ENCODE measurements at places on chromosomes 3 and 15.
A peak's percentile ranks its signal among the peaks of the same experiment; 100 is the strongest.

DNA sequence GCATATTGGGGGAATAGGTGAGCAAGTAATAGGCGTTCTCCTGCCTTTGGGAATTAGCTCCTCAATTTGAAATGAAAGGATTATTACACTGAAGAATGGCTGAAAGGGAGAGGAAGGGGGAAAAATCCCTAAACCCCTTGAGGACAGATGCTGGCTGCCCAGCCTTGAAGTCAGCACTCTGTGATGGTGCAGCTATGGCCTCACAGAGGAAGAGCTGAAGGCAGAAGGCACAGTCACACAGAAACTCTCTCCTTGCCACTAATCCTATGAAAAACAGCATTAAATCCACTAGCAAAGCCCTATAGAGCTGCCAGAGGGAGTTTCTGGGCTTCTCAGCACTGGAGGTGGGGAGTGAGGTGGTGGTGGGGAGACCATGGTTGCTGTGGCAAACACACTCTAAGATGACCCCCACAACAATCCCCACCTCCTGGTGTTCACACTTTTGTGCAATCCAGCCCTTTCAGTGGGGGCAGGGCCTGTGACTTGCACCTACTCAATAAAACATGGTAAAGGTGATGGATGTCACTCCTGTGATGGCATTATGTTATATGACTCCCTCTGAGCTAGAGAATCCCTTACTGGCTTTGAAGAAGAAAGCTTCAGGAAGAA, 101.2 kb downstream of the RFTN1 start:
- no peak for DNase-seq

DNA sequence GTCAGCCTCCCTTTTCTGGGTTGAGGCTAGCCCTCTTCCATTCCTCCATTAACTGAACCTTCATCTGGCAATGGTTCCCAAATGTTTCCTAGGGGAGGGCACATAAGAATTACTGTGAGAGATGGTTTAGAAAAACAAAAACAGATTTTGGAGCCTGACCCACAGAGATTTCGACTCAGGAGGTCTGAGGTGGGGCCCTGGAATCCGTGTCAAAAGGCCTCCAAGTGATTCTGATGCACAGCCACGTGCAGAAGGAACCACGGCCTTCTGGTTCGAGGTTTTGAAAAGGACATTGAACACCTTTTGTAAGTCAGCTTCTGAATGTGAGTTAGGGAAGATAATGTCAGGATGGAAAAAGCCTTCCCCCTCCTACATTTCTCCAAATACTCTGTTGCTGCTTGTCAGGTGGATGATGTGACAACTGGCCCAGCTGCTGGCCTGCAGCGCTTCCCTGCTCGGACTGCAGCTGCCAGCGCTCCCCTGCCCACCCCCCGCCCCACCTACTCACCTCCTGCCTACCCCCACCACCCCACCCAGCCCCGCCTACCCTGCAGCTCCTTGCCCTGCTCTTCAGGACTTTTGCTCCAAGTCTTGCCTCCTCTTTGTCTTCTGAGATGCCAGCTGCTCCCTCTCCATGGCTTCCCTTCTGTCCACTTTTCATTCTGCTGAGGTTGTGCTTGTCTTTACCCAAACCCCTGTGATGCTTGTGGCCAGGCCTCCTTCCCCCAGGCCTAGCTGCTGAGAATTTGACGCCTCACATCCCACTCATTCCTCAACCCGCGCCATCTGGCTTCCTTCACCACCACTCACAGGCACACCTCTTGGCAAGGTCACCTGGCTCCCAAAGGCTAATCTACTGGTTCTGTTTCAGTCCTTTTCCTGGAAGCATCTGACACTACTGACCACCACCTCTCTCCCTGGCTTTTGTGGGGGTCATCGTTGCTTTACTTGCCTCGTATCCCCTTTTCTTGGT, 6.6 kb downstream of the EHD4 start:
- DNase-seq: no peak

DNA sequence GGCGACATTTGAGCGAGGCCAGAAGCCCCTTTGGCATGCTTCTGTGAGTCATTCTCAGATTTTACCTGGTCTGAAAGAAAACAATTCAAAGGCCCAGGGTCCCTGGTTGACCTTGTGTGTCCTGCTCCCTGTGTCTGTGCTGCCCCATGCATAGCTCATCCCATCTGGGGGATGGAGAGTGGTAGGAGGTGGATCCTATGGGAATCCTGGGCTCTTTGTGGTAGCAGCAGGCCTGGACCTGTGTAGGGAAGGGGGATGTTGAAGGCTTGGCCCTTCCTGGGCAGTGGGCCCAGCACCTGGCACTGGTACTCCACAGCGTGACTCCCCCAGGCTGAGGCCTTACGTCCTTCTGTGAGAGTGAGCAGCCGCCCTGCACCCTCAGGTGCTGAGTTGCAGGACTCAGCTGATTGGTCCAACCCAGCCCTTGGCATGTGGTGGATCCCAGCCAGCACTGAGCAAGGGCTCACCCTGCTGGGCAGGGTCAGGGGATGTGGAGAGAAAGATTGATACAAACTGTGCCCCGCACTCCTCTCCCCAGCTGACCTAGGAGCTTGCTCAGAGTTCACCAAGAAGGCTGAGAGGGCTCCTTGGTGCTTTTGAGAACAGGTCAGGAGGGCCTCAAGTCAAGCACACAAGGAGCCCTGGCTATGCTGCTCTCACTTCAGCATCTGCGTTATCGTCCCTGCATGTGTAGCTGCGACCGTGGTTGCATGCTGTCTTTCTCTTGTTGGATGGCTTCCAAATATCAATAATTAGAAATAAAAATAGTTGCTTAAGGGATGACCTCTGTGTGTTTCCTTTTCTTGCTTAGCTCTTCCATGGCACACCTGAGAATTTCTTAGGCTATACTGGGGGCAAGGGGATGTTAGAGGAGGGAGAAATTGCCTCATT, 21.4 kb upstream of the JMJD7 start:
- DNase-seq: no peak

GRCh38 chr3:115292677-115293165, 145.6 kb upstream of the ZBTB20 start:
- DNase-seq: no peak

- DNase-seq: no peak
Observed at GRCh38 chr15:39621976-39622375, 41.1 kb downstream of the THBS1 start.

GRCh38 chr3:64551697-64552096, 136.1 kb downstream of the ADAMTS9 start:
- no peak for DNase-seq

DNA sequence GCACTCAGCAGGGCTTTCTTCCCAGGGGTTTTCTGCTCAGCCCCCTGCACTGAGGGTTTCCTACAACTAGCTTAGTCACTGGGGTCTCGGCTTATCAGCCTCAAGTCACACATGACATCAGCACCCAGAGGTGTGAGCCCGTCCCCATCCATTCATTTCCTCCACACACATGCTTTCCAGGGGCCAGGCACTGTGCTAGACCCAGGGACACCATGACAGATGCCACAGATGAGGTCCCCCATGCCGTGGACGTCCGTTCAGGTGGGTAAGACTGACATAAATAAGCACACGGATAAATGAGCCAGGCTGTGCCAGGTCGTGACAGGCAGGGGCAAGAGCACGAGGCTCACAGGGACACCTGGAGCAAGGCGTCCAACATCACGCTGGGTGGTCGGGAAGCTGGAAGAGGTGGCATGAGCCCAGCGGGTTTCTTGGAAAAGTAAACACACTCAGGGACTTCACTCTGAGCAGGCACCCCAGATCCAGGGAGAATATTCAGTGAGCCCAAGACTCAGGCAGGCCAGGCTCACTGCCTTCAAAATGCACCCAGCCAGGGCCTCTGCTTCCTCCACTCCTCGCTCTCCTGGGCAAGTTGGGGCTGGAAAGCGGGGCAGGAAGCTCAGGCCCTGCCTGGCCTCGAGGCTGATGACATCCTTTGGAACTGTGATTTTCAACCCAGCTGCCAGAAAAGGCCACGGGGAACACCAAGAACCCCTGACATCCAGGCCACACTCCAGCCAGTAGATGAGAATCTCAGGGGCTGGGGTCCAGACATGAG, 139.3 kb downstream of the CHSY1 start:
- no peak for DNase-seq

- no peak for DNase-seq
Observed at GRCh38 chr15:99158626-99159412, 53.9 kb downstream of the SYNM start.

- no peak for DNase-seq
Observed at GRCh38 chr15:77510066-77511057, 89.7 kb downstream of the HMG20A start.

GRCh38 chr3:23800731-23801130, 5.0 kb upstream of the UBE2E1 start:
- no peak for DNase-seq

DNA sequence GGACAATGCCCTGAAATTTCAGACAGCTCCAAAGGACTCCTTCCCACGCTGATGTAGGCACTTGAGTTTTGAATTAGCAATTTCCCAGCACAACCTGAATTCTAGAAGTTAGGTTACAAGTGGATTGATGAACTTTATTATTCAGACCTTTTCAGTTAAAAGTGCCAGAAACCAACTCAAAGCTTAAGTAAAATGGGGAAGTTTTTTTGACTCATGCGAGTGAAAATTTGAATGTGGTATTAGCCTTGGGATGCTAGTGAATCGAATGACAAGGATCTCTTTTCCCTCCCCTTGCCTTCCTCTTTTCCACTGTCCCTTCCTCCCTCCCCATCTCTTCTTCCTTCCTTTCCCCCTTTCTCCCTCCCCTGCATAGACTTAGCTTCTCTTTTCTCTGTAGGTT, 295.1 kb upstream of the PROK2 start:
- DNase-seq: no peak

GRCh38 chr3:149933858-149934257, 36.8 kb downstream of the PFN2 start:
- no peak for DNase-seq

DNA sequence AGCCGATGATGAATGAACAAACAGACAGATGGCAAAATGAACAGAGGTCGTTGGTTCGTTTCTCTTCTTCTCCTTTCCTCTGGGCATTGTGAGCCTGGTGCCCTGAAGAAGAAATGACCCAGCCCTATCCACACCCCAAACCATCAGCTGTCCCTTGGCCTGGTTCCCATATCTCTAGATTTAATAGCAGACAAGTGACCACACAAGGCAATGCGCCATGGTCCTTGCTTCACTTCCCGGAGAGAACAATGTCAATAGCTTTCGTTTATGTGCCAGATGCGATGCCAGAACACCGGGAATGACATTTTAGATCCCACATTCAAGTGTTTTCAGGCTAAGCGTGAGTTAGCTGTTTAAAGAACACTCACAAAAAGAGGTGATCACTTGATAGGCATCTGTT, 17.7 kb downstream of the POC1A start:
- DNase-seq: no peak

DNA sequence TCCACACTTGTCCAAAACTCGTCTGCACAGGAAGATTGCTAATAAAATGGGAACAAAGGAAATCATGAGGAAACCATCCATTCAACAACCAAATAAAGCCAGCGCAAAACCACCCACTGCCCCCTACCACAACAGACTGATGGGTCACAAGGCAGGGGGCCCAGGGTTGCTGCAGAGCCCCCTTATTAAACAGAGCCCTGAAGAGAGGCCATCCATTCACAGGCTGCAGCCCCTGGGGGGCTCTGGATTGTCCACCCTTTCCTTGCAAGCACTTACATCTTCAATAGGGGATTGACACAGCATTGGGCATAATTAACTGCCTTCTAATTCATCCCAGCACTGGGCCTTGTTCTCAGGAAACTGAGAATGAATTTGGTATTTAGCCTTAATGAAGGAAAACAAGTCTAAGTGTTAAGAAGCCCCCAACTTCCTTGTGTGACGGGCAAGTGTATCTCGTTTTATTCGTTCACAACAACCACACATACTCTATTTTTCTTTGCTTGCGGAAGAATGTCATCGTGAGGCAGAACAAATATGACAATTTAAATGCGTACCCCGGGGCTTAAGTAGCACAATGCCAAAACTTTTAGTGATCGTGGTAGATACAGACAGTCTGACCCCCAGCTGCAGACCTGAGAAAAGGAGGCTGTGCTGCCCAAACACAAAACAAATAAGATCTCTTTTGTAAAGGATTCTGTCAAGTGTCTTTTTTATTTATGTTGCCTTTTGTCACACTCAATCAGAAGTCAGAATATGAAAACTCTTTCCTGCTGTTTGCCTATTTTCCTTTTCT, 144.0 kb downstream of the SEMA6D start:
- no peak for DNase-seq

GRCh38 chr3:30040126-30040525, 566.3 kb upstream of the TGFBR2 start:
- no peak for DNase-seq

DNA sequence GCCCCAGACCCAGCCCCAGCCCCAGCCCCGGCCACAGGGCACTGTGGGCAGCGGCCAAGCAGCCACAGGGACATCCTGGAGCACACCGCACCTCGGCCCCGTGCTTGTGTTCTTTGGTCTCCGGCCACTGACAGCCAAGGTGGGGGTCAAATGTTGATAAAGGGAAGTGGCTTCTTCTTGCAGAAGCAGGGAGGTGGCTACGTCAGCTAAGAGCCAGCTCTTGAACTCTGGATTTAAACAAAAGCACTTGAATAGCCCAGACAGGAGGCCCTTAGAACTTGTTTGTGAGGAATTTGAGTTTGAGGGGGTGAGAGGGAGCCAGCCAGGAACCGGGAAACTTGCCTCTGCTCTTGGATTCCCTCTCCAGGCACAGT, 135.8 kb upstream of the ABHD17C start:
- DNase-seq: no peak

- DNase-seq: peak; percentile 83
Observed at GRCh38 chr15:31365655-31366127, 39.1 kb downstream of the KLF13 start.

GRCh38 chr15:44798826-44799225, 62.5 kb downstream of the TRIM69 start:
- no peak for DNase-seq

DNA sequence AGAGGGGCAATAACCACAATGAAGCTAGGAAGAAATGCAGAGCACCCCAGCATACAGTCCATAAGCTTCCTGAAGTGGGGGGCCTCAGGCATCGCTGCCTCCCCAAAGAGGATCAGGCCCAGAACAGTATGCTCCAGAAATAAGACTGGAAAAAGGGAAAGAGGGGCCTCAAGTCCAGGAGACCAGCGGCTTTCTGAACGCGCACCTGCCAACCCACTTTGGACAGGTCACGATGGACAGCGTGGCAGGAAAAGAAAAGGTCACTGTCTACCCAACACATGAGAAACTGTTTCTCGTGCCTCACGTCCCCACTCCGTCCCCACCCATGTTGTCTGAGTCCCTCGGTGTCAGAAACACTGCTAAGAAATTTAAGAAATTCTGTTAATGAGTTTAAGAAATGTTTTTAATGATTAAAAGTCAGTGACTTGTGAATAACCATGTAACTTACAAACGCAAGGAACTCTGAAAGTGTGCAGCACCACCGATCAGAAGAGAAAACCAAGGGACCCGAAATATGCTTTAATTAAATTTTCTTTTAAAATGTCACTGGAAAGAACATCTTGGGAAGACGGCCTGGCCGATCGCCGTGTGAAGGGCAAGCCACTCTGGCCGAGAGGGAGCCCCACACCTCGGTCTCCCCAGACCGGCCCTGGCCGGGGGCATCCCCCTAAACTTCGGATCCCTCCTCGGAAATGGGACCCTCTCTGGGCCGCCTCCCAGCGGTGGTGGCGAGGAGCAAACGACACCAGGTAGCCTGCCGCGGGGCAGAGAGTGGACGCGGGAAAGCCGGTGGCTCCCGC, 1.7 kb upstream of the PPARG start:
- DNase-seq: no peak

GRCh38 chr3:55801676-55802075, 314.6 kb upstream of the WNT5A start:
- no peak for DNase-seq

- no peak for DNase-seq
Observed at GRCh38 chr3:8622873-8623691, 21.5 kb downstream of the SSUH2 start.

- DNase-seq: no peak
Observed at GRCh38 chr3:61132062-61132461, 119.2 kb downstream of the FHIT start.

- DNase-seq: no peak
Observed at GRCh38 chr15:56076640-56077039, 83.2 kb upstream of the NEDD4 start.

Data from esophagus squamous epithelium (tissue), 5 donors.